ENCODE measurements at places on chromosomes 11 and 22.
A peak's percentile ranks its signal among the peaks of the same experiment; 100 is the strongest.

GRCh38 chr11:34208266-34209135 is 103.1 kb downstream of the NAT10 start:
- no peak for DNase-seq

- no peak for DNase-seq
These were observed 34.1 kb downstream of the GNAZ start for GRCh38 chr22:23104187-23104971.

DNA sequence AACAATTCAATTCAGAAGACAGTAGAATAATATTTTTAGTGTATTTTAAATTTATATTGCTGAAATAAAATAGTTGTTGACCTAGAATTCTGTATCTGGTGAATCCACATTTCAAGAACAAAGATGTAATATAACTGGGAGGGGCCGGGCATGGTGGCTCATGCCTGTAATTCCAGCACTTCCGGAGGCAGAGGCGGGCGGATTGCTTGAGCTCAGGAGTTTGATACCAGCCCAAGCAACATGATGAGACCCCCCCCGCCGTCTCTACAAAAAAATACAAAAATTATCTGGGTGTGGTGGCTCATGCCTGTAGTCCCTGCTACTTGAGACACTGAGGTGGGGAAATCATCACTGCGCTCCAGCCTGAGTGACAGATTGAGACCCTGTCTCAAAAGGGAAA is 72.6 kb downstream of the CD82 start:
- no peak for DNase-seq

DNA sequence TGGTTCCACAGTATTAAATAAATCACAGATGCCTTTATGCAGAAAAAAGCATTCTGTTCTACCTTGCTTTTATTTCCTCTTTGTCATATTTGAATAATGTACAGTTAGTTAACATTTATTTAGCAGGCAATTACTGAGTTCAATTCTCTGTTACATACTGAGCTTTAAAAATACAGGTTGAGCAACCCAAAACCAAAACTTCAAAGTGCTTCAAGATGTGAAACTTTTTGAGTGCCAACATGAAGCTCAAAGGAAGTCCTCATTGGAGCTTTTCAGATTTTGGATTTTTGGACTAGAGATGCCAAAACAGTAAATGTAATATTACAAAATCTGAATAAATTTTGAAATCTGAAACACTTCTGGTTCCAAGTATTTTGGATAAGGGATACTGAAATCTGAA is 54.1 kb downstream of the PDHX start:
- no peak for DNase-seq

DNA sequence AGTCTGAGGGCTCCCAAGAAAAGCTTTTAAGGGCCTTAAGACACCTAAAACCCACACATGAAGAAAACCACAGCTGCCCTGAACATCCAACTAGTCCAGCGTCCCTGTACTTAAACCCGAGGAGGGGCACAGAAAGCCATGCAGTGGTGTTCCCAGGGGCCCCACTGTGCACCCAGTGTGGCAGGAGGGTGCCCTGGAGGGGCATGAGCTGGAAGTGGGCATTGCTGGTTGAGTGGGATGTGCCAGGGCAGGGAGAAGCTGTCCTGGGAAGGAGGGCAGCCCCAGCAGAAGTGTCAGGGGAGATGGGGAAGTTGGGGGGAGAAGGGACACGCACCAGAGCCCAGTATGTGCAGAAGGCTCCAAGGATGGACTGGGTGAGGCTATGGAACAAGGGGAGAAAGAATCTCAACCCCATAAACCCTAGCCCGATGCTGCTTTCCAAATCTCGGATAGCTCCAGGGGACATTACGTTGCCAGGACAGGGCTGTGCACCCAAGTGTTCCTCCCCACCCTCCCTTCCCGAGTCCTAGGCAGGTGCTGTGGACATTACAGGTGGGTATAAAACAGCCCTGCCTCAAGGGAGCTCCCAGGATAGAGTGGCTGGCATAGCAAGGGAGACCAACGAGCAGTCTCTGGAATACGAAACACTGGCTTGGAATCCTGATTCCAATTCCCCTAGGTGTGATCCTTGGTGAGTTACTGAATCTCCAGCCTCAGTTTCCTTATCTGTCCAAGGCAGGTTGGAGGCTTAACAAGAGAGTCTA is 44.2 kb downstream of the SHANK2 start:
- DNase-seq = no peak

- DNase-seq = no peak
These were observed 88.8 kb upstream of the XKR3 start for GRCh38 chr22:16914006-16914405.

- DNase-seq = peak; percentile 59
These were observed 7.2 kb downstream of the OSBP2 start for GRCh38 chr22:30701872-30702271.

- no peak for DNase-seq
These were observed 145.9 kb downstream of the ELP4 start for GRCh38 chr11:31655483-31655882.

DNA sequence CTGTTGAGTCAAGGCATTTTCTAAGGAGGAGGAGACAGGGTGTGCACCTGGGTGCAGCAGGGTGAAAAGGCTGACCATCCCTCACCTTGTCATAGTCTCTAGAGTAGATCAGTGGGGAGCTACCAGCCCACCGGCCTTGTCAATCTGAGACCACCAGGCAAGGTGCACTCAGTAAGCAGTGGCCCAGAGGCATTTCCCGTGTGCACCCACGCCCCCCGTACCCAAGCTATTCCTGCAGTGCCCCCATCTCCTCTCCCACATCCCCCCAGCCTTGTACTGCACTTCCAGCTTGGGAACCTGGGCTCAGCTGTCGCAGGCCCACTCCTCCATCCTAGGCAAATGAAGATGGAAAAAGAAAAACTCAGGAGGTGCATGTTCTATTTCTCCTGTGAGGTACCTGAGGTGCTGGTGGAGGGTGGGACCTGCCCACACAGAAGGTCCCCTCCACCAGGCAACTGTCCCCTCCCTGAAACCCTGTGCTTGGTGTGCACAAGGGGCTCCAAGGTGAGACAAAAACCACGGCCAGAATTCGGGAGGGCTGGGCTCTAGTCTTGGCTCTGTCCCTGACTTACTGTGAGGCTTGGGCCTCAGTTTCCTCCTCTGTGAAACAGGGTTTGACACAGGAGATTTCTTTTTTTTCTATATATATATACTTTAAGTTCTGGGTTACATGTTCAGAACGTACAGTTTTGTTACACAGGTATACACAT is 8.4 kb downstream of the P2RY2 start:
- DNase-seq = no peak

DNA sequence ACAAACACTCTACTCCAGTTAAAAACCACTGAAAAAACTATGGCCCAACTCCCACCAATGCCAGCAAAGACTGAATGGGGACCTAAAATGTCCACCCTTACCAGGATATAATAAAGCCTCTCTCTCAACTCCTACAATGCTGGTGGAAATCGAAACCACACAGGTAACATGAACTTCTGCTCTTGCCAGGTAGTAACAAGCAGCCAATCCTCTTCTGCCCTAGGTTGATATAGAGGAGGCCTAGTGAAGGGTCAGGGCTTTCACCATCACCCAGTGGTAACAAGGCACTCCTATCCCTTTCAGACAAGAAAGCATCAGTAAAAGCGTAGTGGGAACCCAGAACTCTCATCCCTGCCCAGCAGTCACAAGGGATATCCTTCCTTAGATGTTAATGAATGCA is 22.6 kb downstream of the DCUN1D5 start:
- DNase-seq = no peak

GRCh38 chr11:10696468-10697322 is 3.1 kb upstream of the IRAG1 start:
- no peak for DNase-seq

GRCh38 chr22:19810381-19811201 is 44.1 kb downstream of the GNB1L start:
- peak; percentile 77 for DNase-seq

DNA sequence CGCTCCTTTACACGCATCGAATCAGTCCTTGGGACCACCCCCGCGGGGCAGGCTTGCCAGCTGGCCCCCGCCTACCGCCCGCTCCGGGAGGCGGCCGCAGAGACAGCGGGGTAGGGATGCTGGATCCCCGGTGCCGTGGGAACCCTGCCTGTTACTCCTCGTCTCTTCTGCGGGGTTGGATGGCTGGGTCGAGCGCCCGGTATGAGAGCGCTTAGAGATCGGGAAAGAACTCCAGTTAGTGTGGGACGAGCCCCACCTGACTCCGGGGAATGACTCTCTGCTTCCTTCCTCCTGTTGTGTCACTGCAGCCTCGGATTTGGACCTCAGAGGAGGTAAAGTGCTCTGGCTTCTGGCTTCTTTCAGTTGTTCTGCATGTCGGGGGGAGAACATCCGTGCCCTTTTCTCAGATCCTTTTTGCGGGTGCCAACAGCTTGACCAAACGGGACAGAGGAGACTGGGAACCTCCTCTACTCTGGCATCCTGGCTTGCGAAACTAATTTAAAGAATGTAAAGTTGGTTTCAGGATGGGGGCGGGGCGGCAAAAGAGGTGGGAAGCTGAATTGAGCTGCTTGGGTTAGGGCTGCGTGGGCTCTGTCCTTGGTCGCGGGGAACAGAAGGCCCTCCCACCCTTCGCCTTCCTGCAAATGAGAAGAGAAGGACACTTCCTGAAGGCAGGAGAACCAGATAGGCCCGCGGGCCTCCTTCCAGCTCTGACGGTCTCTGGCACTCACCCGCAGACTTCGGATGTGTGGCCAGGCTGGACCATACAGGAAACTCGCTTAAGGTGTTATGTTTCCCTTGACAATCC is 938 bp downstream of the LAYN start:
- peak; percentile 74 for DNase-seq

DNA sequence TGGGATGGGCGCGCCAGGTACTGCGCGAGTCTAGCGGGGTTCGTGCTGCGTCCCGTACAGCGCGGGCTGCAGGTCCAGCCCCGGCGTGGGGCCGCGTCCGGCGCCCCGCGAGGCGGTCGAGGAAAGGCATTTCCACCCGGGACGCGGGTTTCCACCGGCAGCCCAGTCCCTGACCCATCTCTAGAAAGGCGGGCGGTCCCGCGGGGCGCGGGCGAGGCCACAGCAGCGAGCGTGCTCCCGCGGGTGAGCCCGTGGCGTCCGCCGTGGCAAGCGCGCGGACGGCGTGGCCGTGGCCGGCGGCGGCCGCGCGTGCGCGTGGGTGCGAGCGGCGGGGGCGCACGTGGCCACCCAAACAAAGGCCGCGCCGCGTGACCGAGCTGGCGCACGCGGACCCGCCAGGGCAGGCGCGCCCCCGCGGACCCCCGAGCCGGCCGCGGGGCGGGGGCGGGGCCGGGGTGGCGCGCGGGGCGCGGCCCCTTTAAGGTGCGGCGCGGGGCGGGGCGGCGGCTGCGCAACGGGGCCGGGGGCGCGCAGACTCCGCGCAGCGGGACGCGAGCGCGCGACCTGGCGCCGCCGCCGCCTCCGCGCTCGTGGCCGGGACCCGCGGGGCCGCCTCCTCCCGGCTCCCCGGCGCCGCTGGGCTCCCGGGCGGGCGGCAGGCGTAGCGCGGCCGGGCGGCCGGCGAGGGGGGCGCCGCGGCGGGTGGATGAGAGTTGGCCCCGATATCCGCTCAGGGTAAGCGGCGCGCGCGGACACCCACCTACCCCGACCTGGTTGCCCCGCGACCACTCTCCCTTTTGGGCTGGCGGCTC is 39.3 kb upstream of the CELSR1 start:
- peak; percentile 83 for DNase-seq

DNA sequence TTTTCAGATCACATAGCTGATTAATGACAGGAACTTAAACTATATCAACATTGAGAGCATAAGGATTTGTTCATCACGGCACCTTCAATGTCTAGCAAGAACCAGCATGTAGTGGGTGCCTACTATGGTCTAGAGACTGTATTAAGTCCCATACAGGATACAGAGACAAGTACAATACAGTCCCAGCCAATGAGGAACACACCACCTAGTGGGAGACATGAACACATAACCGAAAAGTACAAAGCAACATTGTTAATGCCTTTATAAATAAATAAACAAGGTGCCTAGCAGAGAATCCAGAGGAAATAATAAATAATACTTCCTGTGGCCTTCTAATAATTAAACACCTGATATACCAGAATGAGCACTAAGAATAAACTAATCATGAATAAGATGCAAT is 87.7 kb upstream of the OPCML start:
- no peak for DNase-seq

- DNase-seq = no peak
These were observed 30.1 kb upstream of the CBX7 start for GRCh38 chr22:39182478-39183030.

Measured in hepatic stellate cell (primary cell).